T-helper 1 cell treated with Interleukin-12 subunit alpha and Interleukin-12 subunit beta and Interleukin-4 antibody, amounts not matched to agents 30 ng/mL and 1 ng/mL, for 36 hours (primary cell): ENCODE measurements at places on chromosomes 2 and 18. TPM values are rescaled to one million over a fixed set of nuclear protein-coding genes. Genes with fewer than 3 reads are reported as not detected.

The CSRNP3 gene
- not detected in 2 replicates for total RNA-seq

The EDAR gene
- 0.07 and 0.22 TPM in 2 replicates for total RNA-seq

The MRPL19 gene
- total RNA-seq = 42.6 and 46.5 TPM in 2 replicates

The BOK gene
- total RNA-seq = 0.07 TPM in 2 replicates

The C2orf80 gene
- total RNA-seq = not detected in 2 replicates
